Activated gamma-delta T cell treated with Interleukin-2 at 50 U/mL for 16 hours (primary cell): ENCODE measurements at places on chromosomes 13 and 19.

DNA sequence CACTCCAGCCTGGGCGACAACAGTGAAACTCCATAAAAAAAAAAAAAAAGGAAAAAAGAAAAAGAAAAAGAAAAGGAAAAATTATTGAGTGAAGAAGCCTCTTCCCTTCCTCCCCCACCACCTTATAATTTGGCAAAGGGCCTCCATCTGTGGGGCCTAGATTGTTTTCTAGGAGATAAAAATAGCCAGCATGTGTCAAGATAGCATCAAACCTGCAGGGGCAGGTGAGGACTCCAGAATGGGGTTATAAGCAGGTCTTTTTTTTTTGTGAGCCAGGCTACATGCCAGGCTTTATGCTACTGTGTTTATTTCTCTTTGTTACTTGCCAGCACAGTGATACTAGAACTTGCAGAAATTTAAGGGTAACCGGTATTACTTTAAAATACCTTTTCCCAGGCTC lies 11.7 kb upstream of the TRIM13 start:
- no peak for DNase-seq

- DNase-seq: no peak
Measured at GRCh38 chr19:41599175-41599966, 23.4 kb downstream of the CEACAM21 start.

DNA sequence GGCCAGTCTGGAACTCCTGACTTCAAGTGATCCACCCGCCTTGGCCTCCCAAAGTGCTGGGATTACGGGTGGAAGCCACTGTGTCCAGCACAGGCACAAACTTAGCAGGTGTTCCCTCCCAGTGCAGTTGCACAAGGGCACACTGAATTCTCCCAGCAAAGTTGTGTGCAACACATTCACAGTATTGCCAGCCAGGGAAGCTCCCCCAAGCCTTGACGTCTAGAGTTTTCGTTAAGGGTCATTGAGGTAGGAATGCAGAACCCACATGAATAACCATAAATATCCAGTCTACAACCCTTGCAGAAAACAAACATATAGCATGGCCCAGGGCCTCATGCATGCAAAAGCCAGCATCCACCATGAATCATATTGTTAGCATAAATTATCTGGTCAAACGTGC lies 3.3 kb upstream of the AURKC start:
- DNase-seq: no peak

- no peak for DNase-seq
Measured at GRCh38 chr13:51045451-51045850, 65.6 kb downstream of the C13orf42 start.

- DNase-seq: no peak
Measured at GRCh38 chr19:50475101-50475568, 1.2 kb upstream of the EMC10 start.

DNA sequence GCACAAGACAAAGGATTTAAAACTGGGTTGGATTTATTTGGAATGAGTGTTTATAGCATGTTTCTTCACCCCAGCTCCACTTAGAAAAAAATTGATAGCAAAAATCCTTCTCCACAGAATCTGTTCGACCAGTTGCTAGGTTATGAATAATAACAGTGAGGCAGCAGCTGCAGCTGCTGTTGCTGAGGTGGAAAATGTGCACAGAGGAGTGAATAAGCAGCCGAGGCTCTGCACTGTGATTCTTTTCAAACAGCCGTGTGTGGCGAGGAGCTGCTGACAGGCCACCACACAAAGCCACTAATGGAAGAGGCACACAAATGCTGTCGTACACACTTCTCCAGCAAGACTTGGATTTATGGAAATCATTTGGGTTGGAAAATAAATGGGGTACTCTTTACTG lies 6.4 kb upstream of the RASL11A start:
- no peak for DNase-seq
